CD4-positive, alpha-beta T cell treated with Interleukin-6 at 100 ng/mL for 8 hours (primary cell): ENCODE measurements at places on chromosomes 1 and 21.

- DNase-seq, result no peak
Observed at GRCh38 chr1:177873238-177873637, 96.6 kb downstream of the SEC16B start.

DNA sequence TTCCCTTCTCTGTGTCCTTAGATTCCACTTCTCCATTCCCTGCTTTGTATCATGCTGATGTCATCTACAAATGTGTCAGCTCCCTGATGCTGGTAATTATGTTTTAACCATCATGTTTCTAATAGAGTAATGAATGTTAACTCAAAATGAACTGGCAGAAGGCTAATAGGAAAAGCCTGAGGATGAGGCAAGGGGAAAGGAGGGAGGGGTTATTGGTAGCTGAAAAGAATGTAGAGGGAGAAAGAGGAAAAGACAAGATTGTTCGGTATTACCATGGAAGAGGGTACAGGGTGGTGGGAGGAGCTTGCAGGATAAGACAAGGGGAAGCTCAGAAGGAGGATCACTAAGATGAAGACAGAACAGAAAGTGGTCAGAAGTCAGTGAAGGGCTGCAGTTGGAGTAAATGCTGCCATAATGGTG lies 150.9 kb downstream of the ZC3H11B start:
- DNase-seq, result no peak

DNA sequence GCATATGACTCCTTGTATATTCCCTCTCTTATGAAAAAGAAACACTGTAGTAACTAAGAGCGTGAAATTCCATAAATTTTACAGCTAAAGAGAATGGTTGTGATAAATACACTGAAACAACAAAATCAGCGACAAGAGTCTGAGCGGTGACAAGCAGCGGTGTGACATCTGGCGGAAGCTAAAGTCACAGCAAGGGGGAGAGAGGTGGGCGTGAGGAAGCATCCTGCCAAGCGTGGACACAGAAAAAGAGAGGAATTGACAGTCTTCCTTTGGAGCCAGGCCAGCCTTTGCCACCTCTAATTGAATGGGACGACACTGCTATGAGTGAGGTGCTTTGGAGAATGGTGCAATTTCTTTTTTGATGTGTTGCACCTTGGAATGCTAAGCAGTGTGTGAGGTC lies 25.9 kb downstream of the PSMB2 start:
- no peak for DNase-seq

DNA sequence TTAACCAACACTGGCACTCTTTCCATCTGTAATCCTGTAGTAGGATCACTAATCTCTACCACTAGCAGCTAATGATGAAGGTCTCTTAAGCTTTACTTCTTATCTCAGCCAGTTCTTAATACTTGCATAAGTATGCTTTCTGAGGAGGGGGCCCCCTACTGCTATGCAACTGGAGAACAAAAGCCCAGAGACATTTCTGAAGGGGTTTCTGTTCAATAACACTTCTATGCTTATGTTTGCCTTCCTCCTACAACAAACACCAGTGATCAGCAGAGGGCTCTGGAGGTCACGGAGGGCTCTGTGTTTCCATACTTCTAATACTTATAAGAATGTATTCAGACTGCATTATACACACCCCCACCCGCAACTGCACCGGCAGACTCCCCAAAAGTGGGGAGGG lies 215.8 kb downstream of the BARHL2 start:
- no peak for DNase-seq

DNA sequence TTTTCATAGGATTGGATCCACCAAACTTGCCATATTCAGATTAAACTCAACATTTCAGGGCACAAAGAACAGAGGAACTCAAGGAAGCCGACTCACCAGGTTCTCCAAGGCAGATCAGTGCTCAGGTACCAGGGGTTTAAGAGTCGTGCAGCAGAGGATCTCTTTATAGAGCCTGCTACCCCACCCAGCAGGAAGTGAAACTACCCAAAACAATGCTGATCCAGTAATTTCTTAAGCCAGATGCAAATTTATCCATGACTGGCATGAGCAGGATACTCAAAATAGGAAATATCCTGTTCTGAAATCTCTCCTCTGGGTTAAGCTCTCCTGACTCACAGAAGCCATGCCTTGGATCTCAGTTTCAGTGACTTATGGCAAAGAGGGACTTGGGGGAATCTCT lies at the start of gene SPRR2A:
SPRR2A (minus strand) TSS at position 138 of the 400 bp plus-strand sequence. CDS start 777 bp downstream, outside the sequence.
- DNase-seq, result no peak

DNA sequence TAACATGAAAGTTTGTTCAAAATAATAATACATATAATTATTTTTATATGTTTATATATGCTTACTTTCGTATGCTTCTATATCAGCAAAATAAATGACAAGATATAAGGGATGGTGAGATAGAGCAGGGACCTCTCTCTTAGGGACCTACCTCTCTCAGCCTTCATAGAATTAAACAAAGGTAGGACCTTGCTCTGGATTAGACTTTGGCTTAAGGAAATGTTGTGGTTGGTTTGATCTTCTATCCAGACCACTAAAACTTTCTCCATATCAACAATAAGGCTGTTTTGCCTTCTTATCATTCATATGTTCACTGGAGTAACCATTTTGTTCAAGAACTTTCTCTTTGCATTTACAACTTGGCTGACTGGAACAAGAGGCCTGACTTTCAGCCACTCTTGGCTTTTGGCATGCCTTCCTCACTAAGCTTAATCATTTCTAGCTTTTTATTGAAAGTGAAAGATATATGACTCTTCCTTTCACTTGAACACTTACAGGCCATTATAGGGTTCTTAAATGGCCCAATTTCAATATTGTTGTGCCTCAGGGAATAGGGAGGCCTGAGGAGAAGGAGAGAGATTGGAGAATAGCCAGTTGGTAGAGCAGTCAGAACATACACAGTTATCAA lies 14.4 kb downstream of the FRRS1 start:
- no peak for DNase-seq

DNA sequence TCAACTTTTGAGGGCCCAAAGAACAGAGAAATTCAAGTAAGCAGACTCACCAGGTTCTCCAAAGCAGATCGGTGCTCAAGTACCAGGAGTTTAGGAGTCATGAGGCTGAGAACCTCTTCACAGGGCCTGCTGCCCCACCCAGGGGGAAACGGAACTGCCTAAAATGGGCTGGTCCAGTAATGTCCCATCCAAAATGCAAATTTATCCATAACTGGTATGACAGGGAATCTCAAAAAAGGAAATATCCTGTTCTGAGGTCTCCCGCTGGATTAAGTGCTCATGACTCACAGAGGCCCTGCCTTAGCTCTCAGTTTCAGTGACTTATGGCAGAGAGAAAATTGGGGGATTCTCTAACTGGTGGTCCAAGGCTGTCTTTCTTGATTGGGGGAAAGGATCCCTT lies 9.3 kb downstream of the SPRR2G start:
- DNase-seq, result no peak

DNA sequence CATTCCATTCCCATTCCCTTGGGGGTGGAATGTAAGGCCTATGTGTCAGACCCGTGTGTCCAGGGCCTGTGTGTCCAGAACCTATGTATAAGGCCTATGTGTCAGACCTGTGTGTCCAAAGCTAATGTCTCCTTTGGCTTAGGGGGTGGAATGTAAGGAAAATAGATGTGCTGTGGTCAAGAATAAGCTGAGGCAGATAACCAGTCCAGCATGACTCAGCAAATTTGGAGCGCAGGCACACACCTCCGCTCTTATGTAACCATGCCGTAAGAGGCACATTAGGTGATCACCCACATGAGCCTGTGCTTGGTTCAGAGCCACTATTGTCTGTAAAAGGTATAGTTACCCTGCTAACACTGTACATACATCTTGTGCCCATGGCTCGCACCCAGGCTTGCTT lies 150.8 kb upstream of the SGIP1 start:
- DNase-seq, result no peak

GRCh38 chr1:187477535-187477934 lies 648.8 kb downstream of the PLA2G4A start:
- DNase-seq, result no peak

DNA sequence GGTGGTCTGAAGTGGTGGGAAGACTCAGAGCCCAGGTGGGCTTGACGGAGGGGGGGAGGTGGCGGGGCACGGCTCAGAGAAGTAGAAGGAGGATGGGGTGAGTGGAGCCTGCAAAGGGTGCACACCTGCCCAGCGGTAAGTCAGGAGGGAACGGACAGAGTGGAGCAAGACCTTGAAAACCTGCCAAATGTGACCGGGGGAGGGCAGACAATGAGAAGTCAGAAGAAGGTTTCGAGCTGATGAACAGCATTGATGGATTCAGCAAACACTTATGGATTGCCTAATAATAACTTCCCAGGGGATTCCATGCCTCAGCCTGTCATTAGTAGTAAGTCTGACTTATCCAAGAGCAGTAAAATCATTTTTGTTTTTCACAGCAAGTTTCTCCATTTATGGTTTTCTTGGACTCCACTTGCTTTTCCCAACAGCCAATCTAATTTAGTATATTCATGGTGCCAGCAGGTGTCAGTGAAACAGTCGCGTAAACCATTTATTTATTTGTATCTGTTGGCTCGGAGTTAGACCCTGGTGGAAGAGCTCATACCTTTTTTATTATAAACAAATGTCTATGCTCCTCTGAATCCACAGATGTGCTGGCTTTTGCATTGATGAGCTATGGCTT lies 279.1 kb downstream of the PCP4 start:
- no peak for DNase-seq
